ENCODE measurements at places on chromosomes 4 and X.

DNA sequence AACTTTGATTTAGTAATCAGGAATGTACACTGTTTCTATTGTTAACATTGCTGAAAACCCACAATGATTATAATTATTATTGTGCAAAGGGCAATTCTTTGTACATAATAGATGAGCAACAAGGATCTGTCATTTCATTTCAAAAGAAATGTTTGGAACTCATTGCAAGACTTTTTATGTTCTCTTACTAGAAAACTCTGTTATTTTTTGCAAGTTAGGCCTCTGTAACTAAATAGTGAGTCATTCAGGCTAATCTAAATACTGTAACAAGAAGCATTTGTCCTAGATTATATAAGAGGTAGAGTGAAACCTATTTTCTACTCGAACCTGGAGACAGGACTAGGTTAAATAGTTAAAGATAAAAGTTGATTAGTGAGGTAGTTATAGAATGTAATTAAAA lies 93.2 kb upstream of the FAM47B start:
- no peak for DNase-seq
- H3K4me1 ChIP-seq: no peaks in the 10 kb centered on the region
- H3K4me3 ChIP-seq: no peak overlapping the region
- no peaks in the 10 kb centered on the region for H3K27me3 ChIP-seq
- H3K27ac ChIP-seq: no peak overlapping the region

DNA sequence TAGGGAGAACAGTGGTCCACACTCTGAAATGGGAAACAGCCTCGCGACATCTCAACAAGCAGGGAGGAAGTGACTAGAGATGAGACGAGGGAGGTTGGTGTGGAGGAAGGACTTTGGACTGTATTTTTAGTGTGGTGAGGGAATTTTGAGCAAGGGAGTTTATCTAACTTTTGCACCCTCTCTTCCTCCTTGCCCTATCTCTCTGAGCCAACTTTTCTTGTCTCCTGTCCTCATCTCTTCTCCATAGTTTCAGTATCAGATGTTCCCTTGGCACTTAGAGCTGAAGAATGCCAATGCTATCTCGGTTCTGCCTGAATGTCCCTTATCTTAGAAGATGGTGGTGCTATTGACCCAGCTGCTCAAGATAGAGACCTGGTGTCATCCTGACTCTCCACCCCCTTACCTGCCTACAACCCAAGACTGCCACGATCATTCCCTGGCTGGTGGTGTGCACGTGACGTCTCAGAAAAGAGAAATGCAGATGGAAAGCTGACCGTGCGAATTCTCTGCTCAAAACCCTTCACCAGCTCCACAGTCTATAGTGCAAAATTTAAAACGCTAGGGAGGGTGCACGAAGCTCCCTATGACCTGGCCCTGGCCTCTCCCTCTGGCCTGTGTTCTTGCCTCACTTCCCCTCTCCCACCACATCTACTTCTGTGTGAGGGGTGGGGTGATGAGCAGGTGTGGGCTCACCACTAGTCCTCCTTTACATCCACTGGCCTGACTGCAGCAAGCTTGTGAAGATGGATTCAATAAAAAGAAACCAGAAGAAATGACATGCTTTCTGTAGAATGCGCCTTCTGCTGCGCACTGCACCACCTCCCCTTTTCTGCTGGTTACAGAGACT lies 20.9 kb downstream of the MPP1 start:
- peaks cover 8% of the 10 kb centered on the region for H3K36me3 ChIP-seq
- no peak overlapping the region for H3K4me3 ChIP-seq
- no peak for DNase-seq
- H3K27ac ChIP-seq: no peak overlapping the region

DNA sequence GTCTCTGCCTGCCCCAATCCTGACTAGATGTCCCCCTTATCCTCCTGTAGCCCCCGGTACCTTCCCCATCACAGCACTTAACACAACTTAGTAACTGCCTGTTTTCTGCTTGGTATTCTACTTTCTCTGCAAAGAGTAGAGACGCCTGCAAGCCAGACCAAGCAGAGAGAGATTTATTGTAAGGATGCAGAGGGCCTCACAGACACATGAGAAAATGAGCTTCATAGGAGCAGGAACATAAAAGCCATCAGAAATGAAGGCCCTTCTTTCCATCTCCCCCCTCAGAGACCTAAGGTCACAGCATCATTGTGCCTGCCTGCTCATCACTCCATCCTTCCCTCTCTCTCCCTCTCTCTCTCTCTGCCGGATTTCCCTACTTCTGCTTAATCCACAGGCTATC lies 305.7 kb upstream of the NOCT start:
- H3K4me3 ChIP-seq: no peak overlapping the region
- no peaks in the 10 kb centered on the region for H3K4me1 ChIP-seq
- H3K27ac ChIP-seq: no peak overlapping the region
- peaks cover 40% of the 10 kb centered on the region for H3K27me3 ChIP-seq
- no peaks in the 10 kb centered on the region for H3K36me3 ChIP-seq

- H3K4me1 ChIP-seq: no peaks in the 10 kb centered on the region
- H3K36me3 ChIP-seq: no peaks in the 10 kb centered on the region
- no peak for DNase-seq
- H3K27ac ChIP-seq: no peak overlapping the region
- no peak overlapping the region for H3K4me3 ChIP-seq
Observed at GRCh38 chr4:152079543-152080293, 318.9 kb upstream of the GATB start.

DNA sequence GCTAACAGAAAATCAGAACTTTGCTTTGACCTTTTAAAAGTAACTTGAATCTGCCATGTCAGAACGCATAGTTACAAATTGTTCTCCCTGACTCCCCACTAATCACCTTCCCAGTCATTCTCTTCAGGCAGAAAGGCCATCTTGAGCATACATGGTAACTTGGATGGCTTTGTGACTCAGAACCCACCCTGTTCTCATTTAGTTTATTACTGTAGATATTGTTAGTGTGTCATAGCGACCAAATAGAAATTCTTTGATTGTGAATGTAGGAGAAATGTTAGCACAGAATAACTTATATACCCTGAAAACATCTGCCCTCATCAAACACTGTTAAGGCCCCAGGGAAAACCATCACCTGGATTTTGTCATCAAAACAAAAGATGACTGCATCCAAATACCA lies 382.0 kb downstream of the MAGEB5 start:
- no peak overlapping the region for H3K4me3 ChIP-seq
- H3K36me3 ChIP-seq: no peaks in the 10 kb centered on the region
- no peaks in the 10 kb centered on the region for H3K27me3 ChIP-seq
- H3K27ac ChIP-seq: no peak overlapping the region
- H3K4me1 ChIP-seq: no peaks in the 10 kb centered on the region

DNA sequence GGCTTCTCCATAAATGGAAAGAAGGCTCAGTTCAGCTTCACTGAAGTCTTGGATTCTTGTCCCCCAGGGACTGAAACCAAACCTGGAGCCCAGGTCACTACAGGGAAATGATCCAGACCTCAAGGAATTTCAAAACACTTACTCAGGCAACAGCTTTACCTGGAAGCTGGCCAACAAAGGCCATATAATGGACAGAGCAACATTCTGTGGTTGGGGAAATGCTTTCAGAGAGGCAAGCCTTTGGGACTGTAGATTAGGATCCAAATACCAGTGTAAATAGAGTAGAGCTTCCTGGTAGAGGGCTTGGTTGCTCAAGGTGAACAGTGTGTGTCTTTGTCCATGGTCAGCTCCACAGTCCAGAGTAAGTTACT lies 57.0 kb upstream of the PROM1 start:
- peaks cover 28% of the 10 kb centered on the region for H3K4me1 ChIP-seq
- H3K27ac ChIP-seq: peak overlapping the region; percentile 88
- no peaks in the 10 kb centered on the region for H3K27me3 ChIP-seq
- DNase-seq: peak; percentile 80

GRCh38 chr4:3686753-3687152 lies 79.4 kb upstream of the ADRA2C start:
- no peak overlapping the region for H3K4me3 ChIP-seq
- H3K4me1 ChIP-seq: no peaks in the 10 kb centered on the region
- H3K27me3 ChIP-seq: peaks cover 68% of the 10 kb centered on the region
- no peaks in the 10 kb centered on the region for H3K36me3 ChIP-seq
- H3K27ac ChIP-seq: no peak overlapping the region

- H3K4me3 ChIP-seq: no peak overlapping the region
- no peak for DNase-seq
- H3K36me3 ChIP-seq: peaks cover 6% of the 10 kb centered on the region
Observed at GRCh38 chr4:78781924-78782323, 5.8 kb downstream of the BMP2K start.

DNA sequence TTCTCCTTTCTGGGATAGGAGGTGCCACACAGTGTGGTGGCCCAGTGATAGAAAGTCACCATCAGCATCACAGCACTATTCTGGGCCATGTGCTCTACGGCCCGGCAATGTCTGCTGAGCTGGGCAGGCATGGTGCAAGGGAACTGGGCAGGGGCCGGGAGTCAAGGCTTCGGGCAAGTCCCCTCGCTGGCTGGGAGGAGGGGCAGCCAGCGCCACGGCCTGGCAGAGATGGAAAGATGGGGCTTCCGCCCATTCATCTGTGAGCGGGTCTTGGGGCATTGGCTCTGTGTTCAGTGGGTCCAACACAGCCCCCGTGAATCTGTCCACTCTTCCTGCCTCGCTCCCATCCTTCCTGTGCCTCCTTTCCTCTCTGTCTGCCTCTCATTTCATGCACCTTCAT lies 7.1 kb upstream of the ATP2B3 start:
- H3K4me1 ChIP-seq: no peaks in the 10 kb centered on the region
- H3K4me3 ChIP-seq: no peak overlapping the region
- H3K27me3 ChIP-seq: peaks cover 35% of the 10 kb centered on the region
- H3K36me3 ChIP-seq: peaks cover 5% of the 10 kb centered on the region
- DNase-seq: no peak

DNA sequence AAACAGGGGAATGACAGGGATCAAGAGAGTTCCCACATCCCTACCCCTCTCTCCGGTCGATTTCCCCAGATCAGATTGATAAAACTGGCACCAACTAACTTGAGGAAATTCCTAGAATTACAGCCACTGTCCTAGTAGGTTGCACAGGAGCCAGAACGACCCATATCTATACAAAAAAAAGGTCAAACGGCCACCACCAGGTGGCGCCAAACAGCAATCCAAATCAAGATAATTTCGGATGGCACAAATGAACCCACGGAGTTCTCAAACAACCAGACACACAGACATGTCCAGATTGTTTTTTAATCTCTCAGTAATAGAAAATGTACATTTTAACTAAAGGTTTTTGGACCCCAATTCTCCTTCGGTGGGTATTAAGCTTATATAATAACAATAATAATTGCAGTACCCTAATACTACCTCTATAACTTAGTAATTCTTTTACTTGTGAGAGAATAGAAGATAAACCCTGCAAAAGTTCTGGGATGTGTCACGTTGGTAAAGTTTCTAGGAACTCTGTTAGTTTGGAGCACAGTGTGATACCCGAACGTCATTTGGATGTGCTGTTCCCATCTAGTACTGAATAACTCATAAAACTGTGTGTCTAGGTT lies 212.6 kb downstream of the SPOCK3 start:
- peaks cover 16% of the 10 kb centered on the region for H3K4me1 ChIP-seq
- H3K27ac ChIP-seq: no peak overlapping the region
- DNase-seq: peak; percentile 61

- DNase-seq: no peak
- no peaks in the 10 kb centered on the region for H3K27me3 ChIP-seq
- peaks cover 9% of the 10 kb centered on the region for H3K36me3 ChIP-seq
- peaks cover 57% of the 10 kb centered on the region for H3K4me1 ChIP-seq
- no peak overlapping the region for H3K4me3 ChIP-seq
- peak overlapping the region; percentile 63 for H3K27ac ChIP-seq
Observed at GRCh38 chr4:140096921-140097320, 57.1 kb downstream of the MAML3 start.

GRCh38 chr4:86938771-86939520 lies 4.1 kb downstream of the AFF1 start:
- H3K27me3 ChIP-seq: no peaks in the 10 kb centered on the region
- peaks cover 25% of the 10 kb centered on the region for H3K36me3 ChIP-seq
- no peak overlapping the region for H3K4me3 ChIP-seq
- H3K27ac ChIP-seq: no peak overlapping the region
- peaks cover 21% of the 10 kb centered on the region for H3K4me1 ChIP-seq
- DNase-seq: no peak

- peaks cover 21% of the 10 kb centered on the region for H3K27me3 ChIP-seq
- H3K4me3 ChIP-seq: peak overlapping the region; percentile 80
- no peak overlapping the region for H3K27ac ChIP-seq
- H3K4me1 ChIP-seq: no peaks in the 10 kb centered on the region
Observed at GRCh38 chrX:19515615-19516105, 352 bp upstream of the MAP3K15 start.

DNA sequence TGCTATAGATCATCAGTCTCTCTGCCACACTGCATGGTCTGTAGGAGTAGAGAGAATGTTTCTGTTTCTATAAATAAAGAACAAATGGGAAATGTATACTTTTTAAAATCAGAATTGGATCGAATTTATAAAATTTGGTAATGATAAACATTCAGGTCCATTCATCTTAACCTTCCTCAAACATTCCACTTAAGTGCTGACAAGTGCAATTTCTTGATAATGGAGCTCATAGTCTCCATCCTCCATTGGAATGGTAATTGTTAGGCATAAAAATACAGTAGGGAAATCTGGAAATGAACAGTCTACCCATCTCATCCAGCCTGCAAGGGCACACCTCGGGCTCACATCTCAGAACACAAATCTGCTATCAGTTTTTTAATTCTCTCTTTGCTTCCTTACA lies 122.6 kb upstream of the PACRGL start:
- no peak overlapping the region for H3K27ac ChIP-seq
- DNase-seq: no peak
- no peaks in the 10 kb centered on the region for H3K27me3 ChIP-seq
- H3K36me3 ChIP-seq: no peaks in the 10 kb centered on the region
- no peak overlapping the region for H3K4me3 ChIP-seq

DNA sequence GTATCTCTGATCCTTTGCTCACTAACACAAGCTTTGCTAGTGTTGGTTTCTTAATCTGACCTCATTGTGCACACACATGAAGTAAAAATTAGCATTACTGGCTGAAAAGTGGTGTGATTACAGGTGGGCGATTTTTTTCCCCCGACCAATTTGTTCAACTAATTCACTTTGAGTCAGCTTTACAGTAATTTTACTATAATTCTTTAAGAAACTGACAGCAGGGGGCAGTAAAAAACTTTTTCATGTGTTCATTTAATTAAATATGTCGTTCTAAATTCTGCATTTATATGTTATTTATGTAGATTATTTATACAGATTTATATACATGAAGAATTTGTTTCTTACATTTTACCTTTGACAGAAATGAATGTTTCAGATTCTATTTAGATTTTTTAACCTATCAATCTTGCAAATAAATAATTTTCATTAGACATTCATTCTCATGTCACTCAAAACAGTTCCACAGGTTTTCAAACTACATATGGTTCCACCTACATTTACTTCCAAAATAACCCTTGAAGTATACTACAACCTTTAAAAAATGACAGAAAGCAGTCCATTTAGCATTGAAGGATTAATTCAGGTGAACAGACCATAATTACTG lies 17.5 kb downstream of the PALLD start:
- H3K27me3 ChIP-seq: no peaks in the 10 kb centered on the region
- H3K4me3 ChIP-seq: no peak overlapping the region
- no peaks in the 10 kb centered on the region for H3K36me3 ChIP-seq
- no peak overlapping the region for H3K27ac ChIP-seq
- DNase-seq: no peak

- H3K4me1 ChIP-seq: peaks cover 25% of the 10 kb centered on the region
- peaks cover 13% of the 10 kb centered on the region for H3K27me3 ChIP-seq
- H3K27ac ChIP-seq: no peak overlapping the region
- no peak overlapping the region for H3K4me3 ChIP-seq
- no peak for DNase-seq
- H3K36me3 ChIP-seq: no peaks in the 10 kb centered on the region
Observed at GRCh38 chr4:152999346-153000075, 63.4 kb downstream of the FHDC1 start.

- H3K36me3 ChIP-seq: no peaks in the 10 kb centered on the region
- no peak overlapping the region for H3K4me3 ChIP-seq
- H3K27me3 ChIP-seq: no peaks in the 10 kb centered on the region
- DNase-seq: no peak
- peaks cover 8% of the 10 kb centered on the region for H3K4me1 ChIP-seq
- no peak overlapping the region for H3K27ac ChIP-seq
Observed at GRCh38 chr4:95610061-95610569, 61.3 kb upstream of the UNC5C start.

All from Calu3 (cell line).